Subcutaneous adipose tissue (tissue), 4 donors: ENCODE measurements at places on chromosomes 6 and 20. TPM values are rescaled to one million over a fixed set of nuclear protein-coding genes. Genes with fewer than 3 reads are reported as not detected.

Gene C20orf202
- total RNA-seq: not detected

Gene LST1
- total RNA-seq: 10.4 TPM

Gene ADAM33
- total RNA-seq: 36.2 TPM

Gene PRDM13
- total RNA-seq: not detected

Gene RPL7L1
- 85.5 TPM for total RNA-seq

Gene NFATC2
- total RNA-seq: 5.1 TPM

Gene IYD
- not detected for total RNA-seq

Gene PLA2G7
- total RNA-seq: 65.6 TPM

Gene SLC35D3
- not detected for total RNA-seq

Gene LRRN4
- total RNA-seq: 2.0 TPM

Gene PCSK2
- not detected for total RNA-seq

Gene MYCT1
- 34.5 TPM for total RNA-seq

Gene C6orf141
- total RNA-seq: 7.3 TPM

Gene GMPR
- 5.9 TPM for total RNA-seq

Gene TPD52L1
- total RNA-seq: 30.5 TPM

Gene ROMO1
- total RNA-seq: 300 TPM

Gene SDC4
- 37.4 TPM for total RNA-seq

Gene DNAH8
- not detected for total RNA-seq

Gene ULBP1
- not detected for total RNA-seq

Gene IMPG1
- not detected for total RNA-seq

Gene TSHZ2
- 39.2 TPM for total RNA-seq

Gene COL9A3
- not detected for total RNA-seq

Gene MROH8
- total RNA-seq: 4.0 TPM

Gene ELOVL5
- 298 TPM for total RNA-seq

Gene ISM1
- 12.2 TPM for total RNA-seq

Gene PGC
- total RNA-seq: not detected

Gene GCNT2
- 4.7 TPM for total RNA-seq

Gene RAB32
- total RNA-seq: 36.7 TPM

Gene APCDD1L
- not detected for total RNA-seq

Gene PACSIN1
- total RNA-seq: not detected

Gene ZNF391
- total RNA-seq: 4.9 TPM

Gene LGSN
- total RNA-seq: not detected

Gene ZNF334
- total RNA-seq: 0.65 TPM

Gene NR2E1
- total RNA-seq: not detected

Gene COL21A1
- total RNA-seq: 1.1 TPM

Gene CST8
- total RNA-seq: not detected

Gene TSBP1
- total RNA-seq: not detected

Gene ARFGEF3
- total RNA-seq: 1.5 TPM

Gene KCNK16
- total RNA-seq: not detected

Gene TCF21
- total RNA-seq: 0.44 TPM

Gene CCR6
- total RNA-seq: not detected

Gene RIPOR2
- total RNA-seq: 10.1 TPM

Gene TIAM2
- total RNA-seq: 6.5 TPM

Gene MCHR2
- not detected for total RNA-seq

Gene GTSF1L
- total RNA-seq: not detected

Gene SCGN
- total RNA-seq: 0.88 TPM

Gene IL17F
- not detected for total RNA-seq

Gene VPS52
- 27.2 TPM for total RNA-seq
